ENCODE measurements at places on chromosomes 16 and 17. TPM values are rescaled to one million over a fixed set of nuclear protein-coding genes. Genes with fewer than 3 reads are reported as not detected.

Gene PPP1R9B
- total RNA-seq, result 38.7 TPM

Gene NPIPA5
- 0.64 TPM for total RNA-seq

Gene TEKT5
- total RNA-seq, result not detected

Gene KRT20
- total RNA-seq, result not detected

Gene PNMT
- total RNA-seq, result not detected

Gene ADAMTS18
- total RNA-seq, result not detected

Gene TNFRSF17
- total RNA-seq, result not detected

Gene KRTAP3-2
- not detected for total RNA-seq

Gene KCNJ18
- total RNA-seq, result not detected

Gene EPN3
- under 0.01 TPM for total RNA-seq

Gene BCL6B
- total RNA-seq, result not detected

Gene USP22
- 258 TPM for total RNA-seq

Gene NPIPB8
- not detected for total RNA-seq

Gene CCL23
- not detected for total RNA-seq

Gene HBM
- not detected for total RNA-seq

Gene ACSM5
- total RNA-seq, result under 0.01 TPM

Gene CCL8
- not detected for total RNA-seq

Gene SGF29
- total RNA-seq, result 11.2 TPM

Gene FBXO31
- 25.9 TPM for total RNA-seq

Gene TMUB2
- 28.1 TPM for total RNA-seq

Gene PSKH1
- 13.2 TPM for total RNA-seq

Gene GDPD3
- 0.43 TPM for total RNA-seq

Gene SCIMP
- total RNA-seq, result not detected

Gene HASPIN
- total RNA-seq, result 5.5 TPM

Gene CORO6
- total RNA-seq, result 7.4 TPM

Gene KAT7
- total RNA-seq, result 43.2 TPM
